ENCODE measurements at places on chromosomes 1 and 21.

- no peak for DNase-seq
Observed at GRCh38 chr21:24976238-24976637, 631.0 kb downstream of the MRPL39 start.

DNA sequence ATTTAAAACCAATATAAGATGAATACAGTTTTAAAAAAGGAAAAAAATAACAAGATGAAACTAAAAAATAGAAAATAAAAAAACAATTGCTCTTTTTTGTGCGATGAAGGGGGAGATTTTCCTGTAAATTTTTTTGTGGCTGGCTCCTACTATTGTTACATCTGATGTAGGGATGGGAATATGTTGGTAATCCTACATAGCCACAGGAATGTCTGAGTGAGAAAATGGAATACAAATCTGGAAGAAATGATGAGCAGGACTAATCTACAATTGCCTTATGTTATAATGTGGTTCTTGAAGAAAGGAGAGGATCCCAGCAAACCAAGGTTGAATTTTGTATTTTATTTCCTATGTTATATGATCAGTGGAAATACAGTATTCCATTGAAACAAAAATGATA lies 40.9 kb downstream of the ATP6V1G3 start:
- DNase-seq: no peak

DNA sequence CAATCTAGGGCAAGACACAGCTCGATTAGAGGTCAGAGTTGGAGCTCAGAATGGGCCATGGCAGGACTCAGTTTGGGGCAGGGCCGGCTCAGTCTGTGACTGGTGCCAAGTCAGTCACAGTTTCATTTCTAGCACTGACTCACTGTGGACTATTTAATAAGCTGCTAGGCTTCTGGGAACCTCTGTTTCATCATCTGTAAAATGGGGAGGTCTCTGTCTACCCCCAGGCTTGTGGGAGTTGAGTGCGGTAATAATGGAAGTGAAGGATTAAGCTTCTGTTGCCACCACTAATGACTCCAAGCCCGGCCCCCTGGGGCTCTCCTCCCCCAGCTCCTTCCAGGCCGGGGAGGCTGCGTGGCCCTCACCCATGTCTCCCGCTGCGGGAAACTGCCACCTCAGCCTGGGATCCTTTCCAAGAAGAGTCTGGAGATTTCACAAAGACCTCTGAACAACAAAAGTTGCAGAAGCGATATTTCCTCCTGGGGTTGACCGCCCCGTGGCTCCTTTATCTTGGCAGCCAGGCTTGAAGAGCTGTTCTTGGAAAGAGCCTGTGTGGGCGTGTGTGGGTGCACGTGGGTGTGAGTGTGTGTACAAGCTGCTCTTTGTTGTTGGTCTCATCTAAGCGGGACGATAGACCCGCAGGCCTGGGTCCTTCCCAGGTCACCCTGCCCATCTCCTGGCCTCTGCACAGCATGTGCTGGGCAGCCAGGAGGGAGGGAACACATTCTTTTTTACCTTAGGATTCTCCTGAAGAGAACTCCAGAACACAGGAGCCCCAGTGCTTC lies 29.1 kb downstream of the KNCN start:
- DNase-seq: no peak

DNA sequence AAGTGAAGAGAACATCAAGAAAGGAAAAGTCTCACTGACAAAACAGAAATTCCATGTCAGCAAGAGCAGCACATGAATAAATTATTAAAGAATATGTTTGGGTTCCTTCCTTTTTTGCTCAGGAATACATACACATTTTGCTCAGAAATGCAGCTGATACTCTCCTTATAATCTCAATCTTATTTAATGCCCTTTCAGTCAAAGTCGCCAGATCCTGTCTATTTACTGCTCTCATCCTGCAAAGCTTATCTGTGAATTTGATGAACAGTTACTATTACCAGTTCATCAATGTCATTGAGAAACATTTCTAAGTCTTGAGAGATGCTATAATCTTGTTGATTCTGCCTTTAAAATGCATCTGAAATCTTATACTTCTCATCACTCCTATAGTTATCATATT lies 543.1 kb upstream of the ZRANB2 start:
- no peak for DNase-seq

DNA sequence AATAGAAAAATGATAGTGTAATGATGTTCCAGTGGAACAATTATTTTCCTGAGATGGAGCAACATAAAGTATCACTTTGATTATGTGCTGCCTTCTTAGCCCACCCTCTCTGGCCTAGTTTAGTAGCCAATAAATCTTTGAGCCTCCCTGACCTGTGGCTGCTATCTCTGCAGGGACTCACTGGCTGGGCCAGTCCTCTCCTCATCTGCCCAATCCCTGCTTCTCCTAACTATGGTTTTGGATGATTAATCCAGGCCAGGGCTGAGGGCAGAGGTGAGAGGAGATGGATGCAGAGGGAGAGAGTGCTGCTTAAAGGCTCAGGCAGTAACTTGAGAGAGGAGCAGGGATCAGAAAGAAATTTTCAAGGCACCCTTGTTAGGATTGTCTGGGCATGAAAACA lies 89.0 kb upstream of the CD34 start:
- no peak for DNase-seq

GRCh38 chr1:30853350-30853749 lies 55.2 kb downstream of the SDC3 start:
- DNase-seq: no peak

DNA sequence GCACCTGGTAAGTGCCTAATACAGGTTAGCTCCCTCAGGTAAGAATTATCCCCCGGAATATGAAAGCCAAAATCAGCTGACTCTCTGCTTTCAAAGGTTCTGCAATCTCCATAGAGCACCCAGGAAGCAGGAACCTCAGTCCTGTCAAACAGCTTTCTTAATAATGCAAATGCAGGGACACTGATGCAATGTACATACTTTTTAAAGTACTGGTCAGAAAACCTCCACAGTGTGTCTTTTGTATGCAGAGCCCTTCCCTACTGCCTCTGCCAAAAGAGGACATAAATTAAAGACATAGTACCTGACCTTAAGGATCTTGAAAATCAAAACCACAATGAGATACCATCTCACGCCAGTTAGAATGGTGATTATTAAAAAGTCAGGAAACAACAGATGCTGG lies 365.0 kb upstream of the KAZN start:
- no peak for DNase-seq

GRCh38 chr1:909861-910310 lies 13.8 kb upstream of the SAMD11 start:
- no peak for DNase-seq

GRCh38 chr1:115456441-115456961 lies 118.5 kb upstream of the NGF start:
- no peak for DNase-seq

GRCh38 chr1:29824511-29825273 lies 588.4 kb downstream of the PTPRU start:
- DNase-seq: no peak

DNA sequence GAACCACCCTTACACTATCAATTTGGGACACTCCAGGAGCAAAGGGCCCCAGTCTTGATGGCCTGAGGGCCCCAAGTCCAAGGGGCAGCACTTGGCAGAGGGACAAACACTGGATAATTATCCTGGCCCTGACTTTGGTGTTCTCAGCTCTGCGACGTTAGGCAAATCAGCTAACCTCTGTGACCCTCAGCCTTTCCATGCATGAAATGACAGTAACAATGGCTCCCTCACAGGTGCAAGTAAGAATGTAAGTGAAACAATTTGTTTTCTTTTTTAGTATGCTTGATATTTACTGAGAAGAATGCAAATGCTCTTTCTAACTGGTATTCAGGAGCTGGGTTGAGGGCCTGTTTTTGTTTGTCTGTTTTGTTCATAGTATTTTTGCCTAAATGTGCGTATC lies 61.6 kb upstream of the PRDX6 start:
- DNase-seq: no peak

DNA sequence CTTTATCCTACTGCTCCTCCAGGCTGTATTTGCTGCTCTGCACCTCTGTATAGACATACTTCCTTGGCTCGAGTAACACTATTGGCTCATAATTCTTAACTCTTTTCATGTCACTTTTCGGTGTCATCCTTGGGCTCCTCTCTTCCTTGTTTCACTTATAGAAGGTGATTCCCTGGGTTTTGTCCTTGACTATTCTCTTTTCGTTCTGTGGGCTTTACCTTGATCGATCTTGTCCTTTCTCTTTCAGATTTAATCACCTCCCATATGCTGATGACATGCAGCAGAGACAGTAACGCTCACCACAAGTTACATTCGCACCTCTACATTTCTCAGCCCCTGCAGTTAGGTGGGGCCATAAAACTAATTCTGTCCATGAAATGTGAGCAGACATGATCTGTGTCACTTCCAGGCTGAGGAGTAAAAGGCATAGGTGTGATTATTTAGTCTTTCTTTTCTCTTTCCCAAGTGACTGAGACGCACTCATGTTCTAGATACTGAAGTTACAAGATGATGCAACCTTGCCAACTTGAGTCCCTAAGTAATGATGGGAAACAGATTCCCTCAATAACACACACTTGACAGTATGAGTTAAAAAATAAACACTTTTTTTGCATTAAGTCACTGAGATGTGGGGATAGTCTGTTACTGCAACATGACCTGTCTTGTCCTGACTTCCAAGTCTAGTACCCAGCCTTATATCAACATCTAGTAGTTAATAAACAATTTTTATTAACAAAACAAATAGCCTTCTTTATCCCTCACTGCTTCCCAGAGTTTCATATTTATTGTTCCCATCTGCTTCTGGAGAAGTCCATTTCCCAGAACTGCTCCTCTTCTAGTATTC lies 49.9 kb upstream of the HAO2 start:
- DNase-seq: no peak

- DNase-seq: no peak
Observed at GRCh38 chr1:229407206-229408026, 26.5 kb downstream of the ACTA1 start.

- no peak for DNase-seq
Observed at GRCh38 chr1:193593147-193593885, 406.9 kb upstream of the B3GALT2 start.

- no peak for DNase-seq
Observed at GRCh38 chr1:246760422-246761347, 36.5 kb downstream of the SCCPDH start.
